T-helper 2 cell (primary cell): ENCODE measurements at places on chromosomes 1 and 21.

DNA sequence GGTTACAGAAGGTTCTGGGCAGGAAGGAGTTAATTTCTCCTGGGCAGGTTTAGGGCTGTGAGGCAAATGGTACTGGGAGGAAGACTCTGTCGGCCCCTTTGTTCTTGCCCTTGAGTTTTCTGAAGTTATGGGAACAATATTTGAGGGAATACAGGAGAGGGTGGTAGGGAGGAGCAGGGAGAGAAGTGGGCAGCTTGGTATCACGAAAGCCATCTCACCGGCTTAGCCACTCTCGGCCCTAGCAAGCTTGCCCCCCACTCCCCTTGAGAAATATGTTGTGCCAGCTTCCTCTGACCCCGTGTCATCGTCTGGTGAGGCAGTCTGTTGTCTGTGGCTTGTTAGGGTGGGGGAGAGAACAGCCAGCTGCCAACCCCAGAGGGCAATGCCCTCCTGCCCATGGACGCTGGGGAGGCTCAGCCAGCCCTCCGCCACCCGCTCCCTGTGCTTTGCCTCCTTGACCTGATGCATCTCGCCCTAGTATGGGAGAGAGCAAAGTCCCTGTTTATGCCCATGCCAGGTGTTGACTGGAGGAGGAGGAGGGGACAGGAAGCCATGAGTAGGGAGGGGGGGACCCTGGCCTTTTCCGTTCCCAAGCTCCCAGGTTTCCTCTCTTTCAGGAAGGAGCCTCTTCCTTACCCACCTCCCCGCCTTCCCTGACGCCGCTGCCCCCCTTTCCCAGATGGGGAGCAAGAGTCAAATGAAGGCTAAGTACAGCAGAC lies 1.2 kb downstream of the EFNA1 start:
- DNase-seq, result no peak

DNA sequence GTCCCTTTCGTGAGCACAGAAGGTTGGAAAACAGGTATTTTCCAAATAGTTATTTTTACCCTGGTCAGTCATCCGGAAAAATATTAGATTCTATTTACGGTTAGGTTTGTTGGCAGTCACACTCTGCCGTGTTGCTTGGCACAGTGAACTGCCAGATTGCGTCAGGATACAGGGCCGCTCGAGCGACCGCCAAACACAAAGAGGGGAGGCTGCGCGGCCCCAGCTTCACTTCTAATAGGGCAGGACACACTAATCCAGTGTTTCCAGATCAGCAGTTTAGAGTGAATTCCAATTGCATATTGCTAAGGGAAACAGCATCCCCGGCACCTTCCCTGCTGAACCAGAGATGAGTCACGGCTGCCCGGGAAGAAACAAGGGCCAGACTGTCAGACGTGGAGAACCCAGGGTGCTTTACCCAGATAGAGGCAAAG lies 22.9 kb downstream of the UMODL1 start:
- no peak for DNase-seq

DNA sequence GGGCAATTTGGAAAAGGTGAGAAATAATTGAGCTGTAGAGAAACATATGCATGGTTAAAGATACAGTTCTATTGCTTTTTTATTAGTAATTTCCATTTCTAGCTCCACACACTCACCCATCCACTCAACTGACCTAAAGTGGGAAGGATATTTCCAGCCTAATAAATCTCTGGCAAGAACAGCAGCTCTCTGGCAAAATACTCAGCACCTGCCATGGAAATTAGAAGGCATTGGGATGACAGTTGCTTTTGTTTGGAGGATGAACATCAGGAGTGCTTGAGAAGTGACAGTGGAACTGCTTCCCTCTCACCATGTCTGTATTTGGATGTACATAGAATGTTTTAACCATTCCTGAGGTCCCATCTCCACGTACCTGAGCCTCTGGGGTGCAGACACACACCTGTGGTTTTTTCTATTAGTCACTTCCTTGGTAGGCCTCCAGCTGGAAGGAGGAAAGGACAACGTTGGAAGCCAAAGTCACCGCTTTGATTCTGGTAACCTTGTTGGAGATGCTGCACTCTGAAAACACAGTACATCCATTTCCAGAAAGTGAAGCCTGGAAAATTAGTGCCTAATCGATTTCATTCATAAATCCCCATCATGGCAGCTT lies 62.3 kb upstream of the RUNX1 start:
- no peak for DNase-seq

DNA sequence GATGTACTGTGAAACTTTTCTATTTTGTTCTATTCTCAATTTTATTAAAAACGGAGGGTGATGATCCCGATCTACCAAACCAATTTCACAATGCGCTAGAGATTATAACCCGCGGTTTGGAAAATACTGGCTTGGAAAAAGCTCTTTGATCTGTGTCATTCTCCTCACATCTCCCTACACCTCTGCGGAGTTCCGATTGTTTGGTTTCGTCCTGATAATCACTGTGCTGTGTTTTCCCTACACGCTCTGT lies 536 bp upstream of the ABCD3 start:
- DNase-seq, result no peak

DNA sequence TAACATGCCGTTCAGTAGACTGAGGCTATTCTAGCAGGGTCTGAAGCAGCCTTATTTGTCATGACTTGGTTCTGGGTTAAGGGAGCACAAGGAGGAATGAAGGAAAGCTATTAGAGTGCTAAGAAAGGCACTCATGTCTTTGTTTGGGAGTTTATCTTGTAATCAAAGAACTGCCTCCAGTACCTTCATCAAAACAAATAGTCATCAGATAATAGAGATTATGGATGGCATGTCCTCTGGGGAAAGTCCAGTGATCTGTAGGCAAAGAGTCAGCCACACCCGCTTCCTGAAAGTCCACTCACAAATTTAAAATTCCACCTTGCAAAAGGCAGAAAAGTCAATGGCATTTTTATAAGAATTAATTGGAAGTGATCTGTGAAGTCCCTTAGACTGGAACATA lies 56.8 kb downstream of the ESRRG start:
- no peak for DNase-seq

GRCh38 chr1:184164536-184164935 lies 113.0 kb downstream of the TSEN15 start:
- no peak for DNase-seq

GRCh38 chr1:162712317-162713029 lies 78.0 kb upstream of the HSD17B7 start:
- no peak for DNase-seq

GRCh38 chr1:44939061-44939460 lies 47.3 kb downstream of the EIF2B3 start:
- DNase-seq, result no peak

DNA sequence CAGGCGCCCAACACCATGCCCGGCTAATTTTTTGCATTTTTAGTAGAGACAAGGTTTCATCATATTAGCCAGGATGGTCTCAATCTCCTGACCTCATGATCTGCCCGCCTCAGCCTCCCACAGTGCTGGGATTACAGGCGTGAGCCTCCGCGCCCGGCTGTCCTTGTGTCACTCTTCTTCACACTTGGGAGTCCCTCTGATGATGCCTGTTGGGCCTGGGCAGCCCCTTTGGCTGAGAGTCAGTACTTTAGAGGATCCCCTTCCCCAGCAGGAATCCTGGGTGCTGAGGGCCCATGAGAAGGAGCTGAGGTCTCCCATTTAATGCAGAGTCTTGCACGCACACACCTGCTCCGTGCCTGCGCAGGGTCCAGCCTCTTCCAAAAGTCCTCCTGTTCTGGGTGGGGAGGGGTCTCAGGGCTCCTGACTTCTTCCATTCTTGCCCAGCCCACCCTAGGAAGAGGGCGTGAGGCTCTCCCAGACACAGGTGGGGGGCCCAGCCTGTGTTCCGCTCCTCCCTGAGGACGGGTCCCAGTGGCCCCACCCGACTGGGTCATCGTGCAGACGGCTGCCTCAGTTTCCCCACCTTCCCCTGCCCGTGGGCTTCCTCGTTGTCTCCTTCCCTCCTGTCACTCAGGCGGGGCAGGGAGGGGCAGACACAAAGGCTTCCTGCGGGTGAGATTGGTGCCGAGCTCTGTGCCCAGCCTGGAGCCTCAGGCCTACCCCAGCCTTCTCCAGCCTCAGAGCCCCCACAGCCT lies 3.9 kb downstream of the TTLL10 start:
- no peak for DNase-seq

DNA sequence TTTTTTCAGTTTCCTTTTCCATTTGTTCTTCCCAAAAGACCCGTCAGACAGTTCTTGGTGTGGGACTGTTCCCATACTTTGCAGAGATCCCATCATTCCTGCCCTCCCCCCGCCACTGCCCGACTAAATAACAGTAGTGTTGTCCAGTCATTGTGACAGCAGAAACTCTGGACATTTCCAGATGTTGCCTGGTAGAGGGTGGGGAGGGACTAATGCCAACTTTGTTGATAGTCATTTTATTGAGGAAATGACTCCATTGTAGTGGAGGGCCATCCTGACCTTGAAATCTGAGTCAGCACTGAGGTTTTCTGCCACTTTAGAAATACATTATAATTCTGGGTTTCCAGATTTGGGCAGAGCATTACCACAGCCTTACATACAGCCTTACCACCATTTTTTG lies 85.4 kb downstream of the CEP350 start:
- DNase-seq, result no peak

- DNase-seq, result no peak
Observed at GRCh38 chr1:94042388-94042787, 78.6 kb downstream of the ABCA4 start.

GRCh38 chr1:87800006-87800405 lies 471.3 kb downstream of the LMO4 start:
- no peak for DNase-seq

GRCh38 chr1:28893403-28894102 lies 20.8 kb upstream of the EPB41 start:
- no peak for DNase-seq

DNA sequence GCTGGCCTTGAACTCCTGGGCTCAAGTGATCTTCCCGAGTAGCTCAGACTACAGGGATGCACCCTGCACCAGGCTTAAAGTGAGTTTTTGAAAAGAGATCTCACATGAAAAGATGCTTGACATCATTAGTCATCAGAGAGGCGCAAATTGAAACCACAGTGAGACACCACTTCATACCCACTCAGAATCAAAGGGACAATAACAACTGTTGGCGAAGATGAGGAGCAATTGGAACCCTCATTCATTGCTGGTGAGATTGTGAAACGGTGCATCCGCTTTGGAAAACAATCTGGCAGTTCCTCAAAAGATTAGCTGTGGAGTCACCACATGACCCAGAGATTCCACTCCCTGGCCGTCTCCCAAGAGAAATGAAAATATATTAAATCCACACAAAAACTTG lies 122.3 kb downstream of the PGBD5 start:
- no peak for DNase-seq

- no peak for DNase-seq
Observed at GRCh38 chr1:235571482-235571881, 67.2 kb upstream of the B3GALNT2 start.

DNA sequence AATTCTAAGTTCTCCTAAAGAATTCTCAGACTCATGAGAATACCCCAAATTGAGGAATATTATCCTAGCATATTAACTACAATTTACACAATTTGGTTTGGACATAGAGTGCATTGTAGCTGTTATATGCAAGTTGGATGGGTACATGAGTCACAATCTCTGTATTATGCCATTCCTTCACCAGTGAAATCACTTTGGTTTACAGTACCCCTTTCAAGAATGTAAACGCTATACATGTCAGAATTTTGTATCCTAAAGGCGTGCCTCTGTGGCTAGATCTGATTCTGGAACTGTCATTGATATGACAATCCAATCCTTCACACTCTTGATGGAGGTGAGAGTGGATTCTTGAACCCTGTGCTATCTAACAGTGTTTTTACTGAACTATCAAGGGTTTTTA lies 6.7 kb upstream of the IL10RB start:
- DNase-seq, result no peak

DNA sequence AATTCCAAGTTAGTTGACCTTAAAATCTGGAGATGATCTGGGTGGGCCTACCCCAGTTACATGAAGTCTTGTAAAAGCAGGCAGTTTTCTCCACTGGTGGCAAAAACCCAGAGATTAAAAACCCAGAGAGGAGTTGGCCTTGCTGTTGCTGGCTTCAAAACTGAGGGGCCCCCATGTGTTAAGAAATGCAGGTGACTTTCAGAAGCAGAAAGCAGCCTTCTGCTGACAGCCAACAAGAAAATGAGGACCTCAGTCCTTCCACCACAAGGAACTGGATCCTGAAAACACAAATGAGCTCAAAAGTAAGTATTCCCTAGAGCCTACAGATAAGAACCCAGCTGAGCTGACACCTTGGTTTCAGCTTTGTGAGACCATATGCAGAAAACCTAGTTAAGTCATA lies 343.7 kb upstream of the ZRANB2 start:
- DNase-seq, result no peak

GRCh38 chr1:1892763-1893120 lies 1.9 kb upstream of the GNB1 start:
- no peak for DNase-seq

GRCh38 chr1:157969697-157970485 lies 23.6 kb upstream of the KIRREL1 start:
- no peak for DNase-seq

DNA sequence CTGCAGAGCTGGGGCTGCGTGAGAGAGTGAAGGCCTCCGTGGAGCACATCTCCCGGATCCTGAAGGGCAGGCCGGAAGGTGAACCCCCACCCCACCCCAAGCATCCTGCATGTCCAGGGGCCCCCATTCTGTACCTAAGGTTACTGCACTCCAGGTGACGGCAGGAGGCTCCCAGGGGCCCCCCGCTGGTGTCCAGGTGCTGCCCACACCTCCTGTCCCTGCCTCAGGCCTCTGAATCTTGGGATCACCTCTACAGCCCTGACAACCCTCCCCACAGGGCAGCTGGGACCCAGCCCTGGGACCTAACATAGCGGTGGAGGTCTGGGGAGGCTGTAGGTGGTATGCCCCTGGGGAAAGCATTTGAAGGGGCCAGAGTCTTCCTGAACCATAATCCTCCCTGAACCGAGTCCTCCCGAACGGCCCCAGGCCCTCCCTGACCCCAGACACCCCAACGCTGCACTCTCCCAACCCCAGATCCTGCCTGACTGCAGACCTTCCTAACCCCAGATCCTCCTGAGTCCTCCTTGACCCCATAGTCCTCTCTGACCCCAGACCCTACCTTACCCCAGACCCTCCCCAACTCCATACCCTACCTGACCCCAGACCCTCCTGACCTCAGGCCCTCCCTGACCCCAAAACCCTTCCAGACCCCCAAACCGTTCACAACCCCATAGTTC lies 33.5 kb downstream of the TRIM11 start:
- no peak for DNase-seq
